Right cardiac atrium (tissue), 5 donors: ENCODE measurements at places on chromosomes 6 and 20. TPM values are rescaled to one million over a fixed set of nuclear protein-coding genes. Genes with fewer than 3 reads are reported as not detected.

DNA sequence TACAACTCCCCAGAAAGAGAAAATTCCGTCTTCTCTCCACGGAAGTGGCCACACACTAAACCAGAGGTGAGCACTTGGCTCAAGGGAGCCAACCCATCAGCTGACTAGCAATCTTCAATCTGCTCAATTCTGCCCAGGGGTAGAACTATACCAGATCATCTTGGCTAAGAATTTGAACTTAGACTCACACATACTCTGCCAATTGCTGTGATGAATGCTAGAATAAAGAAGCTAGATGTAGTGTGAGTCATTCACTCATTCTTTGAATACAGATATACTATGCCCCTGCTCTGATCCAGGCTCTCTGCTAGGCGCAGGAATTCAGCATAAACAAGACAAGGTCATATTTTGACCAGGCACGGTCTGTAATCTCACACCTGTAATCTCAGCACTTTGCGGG is 147.9 kb upstream of the SHLD1 start:
- DNase-seq, result no peak

DNA sequence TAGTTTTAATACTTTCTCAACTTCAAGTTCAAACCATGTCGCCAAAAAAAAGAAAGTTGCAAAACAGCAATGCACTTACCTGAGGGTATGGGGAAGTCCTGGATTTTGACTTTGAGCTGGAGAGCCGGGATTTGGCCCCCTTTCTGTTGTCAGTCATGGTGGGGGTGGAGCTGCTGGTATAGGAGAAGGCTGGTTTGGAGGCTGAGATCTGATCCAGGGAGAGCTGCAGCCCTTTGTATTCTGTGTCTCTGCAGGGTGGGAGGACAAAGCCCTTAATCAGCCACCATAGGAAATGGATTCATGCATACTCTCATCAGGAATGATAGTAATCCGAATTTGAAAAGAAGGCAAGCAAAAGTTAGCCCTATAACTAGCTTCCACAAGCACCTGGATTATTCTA is 44.0 kb downstream of the SIM1 start:
- no peak for DNase-seq

The OR2B6 gene
- not detected for total RNA-seq

DNA sequence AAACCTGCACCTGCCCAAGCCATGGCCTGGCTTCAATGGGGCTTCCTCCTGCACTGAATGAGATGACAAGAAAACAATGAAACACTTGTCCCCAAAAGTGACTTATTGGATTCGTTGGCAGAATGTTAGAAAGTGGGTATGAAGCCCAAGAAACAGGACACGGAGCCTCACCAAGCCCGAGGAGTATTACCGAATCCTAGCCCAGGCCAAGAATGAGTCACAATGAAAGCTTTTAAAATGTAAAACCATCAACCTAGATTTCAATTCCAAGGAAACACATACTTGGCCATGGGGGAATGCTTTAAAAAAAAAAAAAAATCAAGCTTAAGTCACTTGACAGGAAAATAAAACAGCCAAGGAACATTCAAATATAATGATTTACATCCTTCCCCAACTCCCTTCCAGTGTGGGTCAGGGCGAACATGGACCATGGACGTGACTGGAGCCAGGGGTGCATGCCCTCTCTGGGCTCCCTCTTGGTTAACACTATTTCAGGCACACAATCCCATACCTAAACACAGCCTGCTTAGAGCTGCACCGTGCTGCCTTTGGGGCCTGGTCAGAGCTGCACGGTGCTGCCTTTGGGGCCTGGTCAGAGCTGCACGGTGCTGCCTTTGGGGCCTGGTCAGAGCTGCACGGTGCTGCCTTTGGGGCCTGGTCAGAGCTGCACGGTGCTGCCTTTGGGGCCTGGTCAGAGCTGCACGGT is 3.1 kb upstream of the STX16 start:
- DNase-seq, result no peak

GRCh38 chr20:7094438-7094997 is 327.0 kb downstream of the BMP2 start:
- DNase-seq, result peak; percentile 7

- DNase-seq, result no peak
These were observed 298.6 kb downstream of the UBE3D start for GRCh38 chr6:82767037-82767436.

- DNase-seq, result no peak
These were observed 195.4 kb downstream of the TBX18 start for GRCh38 chr6:84568971-84569370.

DNA sequence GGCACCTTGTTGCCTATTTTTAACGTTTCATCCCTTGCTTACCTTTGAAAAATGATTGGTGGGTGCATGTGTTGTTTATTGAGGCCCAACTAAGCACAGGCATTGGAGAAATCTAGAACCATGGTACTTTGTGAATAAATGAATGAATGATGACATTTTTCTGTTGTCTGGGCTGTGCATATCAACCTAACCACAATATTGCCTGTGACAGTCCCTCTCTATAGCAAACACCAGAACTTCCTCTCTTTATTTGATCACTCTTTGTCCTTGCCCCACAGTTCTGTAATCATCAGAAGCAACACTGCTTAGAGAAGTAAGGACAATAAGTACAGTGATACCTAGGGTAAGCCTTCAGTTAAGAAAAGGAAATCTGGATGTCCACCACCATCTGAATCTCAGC is 75.1 kb downstream of the TBC1D7 start:
- DNase-seq, result no peak

DNA sequence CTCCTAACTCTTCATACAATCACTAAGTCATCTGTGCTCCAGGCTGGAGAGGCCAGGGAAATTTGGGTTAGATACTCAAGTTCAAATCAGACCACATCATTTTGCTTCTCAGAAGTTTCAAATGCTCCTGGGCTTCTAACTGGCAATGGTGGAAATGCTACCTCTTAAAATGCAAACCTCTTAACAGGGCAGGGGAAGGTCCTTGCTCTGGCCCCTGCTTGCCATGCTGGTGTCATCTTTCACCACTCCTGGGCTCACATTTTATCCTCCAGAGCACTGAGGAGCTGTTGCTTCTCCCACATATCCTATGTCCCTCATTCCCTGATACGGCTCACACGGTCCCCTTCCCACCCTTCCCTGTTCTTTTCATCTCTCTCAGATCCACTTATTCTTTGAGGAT is 41.8 kb upstream of the NT5E start:
- no peak for DNase-seq

The SS18L1 gene
- total RNA-seq, result 7.8 TPM

- DNase-seq, result no peak
These were observed 902.3 kb upstream of the FLRT3 start for GRCh38 chr20:15239542-15240206.
